ENCODE measurements at places on chromosomes 13 and 19.

DNA sequence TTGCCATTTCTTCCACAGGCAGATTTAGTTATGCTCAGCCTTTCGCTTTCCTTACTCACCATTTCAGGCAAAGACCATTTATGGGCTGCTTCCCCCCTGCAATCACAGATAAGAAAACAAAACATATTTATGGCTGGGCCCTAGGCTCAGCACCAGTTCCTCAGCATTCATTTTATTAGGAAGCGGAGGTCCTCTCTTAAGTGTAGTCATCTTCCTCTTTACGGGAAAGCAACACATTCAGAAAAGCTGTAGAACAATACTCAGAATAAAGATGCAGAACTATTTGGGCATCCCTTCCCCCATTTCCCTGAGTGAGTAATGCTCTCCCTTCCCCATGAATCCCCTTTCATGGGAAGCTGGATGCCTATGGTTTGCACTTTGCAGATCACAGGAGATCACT is 27.9 kb downstream of the FLT1 start:
- DNase-seq = no peak

DNA sequence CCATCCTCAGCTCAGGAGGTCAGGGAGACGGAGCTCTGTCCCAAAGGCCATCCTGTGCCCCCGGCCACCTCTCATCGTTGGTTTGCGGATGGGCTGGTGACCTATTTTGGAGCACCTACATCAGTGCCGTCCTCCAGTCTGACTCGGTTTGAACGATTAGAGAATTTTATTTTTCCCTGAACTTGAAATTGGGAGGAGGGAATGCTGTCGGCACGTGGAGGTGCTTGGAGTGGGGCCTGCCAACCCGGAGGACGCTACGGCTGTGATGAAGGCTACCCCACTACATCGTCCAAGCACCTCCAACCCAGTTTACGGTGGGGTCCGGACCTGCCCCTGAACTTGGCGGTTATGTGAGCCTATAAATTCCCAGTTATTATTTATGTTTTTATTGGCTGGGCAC is 3.0 kb upstream of the ZNF554 start:
- no peak for DNase-seq

DNA sequence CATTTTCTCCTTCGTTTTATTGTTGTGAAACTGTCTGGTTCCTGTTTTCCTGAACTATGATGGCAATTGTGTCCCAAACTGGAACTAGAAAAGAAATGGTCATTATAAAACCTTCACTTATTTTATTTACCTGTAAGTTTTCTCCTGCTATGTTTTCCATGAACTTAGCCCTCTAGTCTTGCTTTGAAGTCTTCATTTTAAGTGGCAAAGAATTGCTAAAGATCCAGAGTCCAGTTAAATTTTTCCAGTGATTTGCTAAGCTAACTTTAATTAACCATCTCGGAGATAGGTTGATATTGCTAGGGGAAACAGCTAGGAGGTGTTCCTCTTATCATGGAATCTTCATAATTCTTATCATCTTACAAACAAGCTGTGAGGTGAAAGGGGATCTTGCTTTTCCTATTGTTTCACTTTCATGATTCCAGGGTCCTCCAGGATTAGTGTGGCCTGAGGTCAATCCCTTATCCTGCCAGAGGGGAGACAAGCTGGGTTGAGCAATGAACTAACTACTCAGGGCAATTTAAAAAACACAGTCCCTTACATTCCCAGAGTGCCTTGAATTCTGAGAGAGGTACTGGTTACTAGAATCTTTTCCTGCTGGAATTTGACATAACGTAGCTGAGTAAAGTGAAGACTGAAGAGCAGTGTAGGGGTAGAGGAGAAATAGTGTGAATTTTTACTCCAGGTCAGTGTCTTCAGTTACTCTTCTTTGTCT is 112.5 kb downstream of the ESD start:
- DNase-seq = no peak

GRCh38 chr19:4124638-4125037 is 716 bp upstream of the MAP2K2 start:
- no peak for DNase-seq

GRCh38 chr19:32924200-32924599 is 47.6 kb downstream of the CEP89 start:
- DNase-seq = no peak

- DNase-seq = no peak
Measured at GRCh38 chr19:49348305-49349189, 13.3 kb downstream of the CD37 start.

DNA sequence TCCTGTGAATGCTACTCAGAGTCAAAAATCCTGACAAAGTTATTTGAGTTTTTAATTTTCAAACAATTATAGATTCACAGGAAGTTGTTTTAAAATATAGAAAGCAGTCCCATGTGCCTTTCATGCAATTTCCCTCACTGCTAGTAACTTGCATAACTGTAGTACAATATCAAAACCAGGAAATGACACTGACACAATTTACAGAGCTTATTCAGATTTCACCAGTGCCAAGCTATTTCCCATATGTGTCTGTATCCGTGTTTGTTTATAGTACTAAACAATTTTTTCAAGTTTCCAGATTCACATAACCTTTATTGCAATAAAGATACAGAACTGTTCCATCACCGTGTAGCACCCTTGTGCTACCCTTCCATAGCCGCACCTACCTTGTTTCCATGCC is 934.6 kb downstream of the PCDH17 start:
- DNase-seq = no peak

- DNase-seq = no peak
Measured at GRCh38 chr19:37953171-37953917, 46.3 kb downstream of the SIPA1L3 start.

DNA sequence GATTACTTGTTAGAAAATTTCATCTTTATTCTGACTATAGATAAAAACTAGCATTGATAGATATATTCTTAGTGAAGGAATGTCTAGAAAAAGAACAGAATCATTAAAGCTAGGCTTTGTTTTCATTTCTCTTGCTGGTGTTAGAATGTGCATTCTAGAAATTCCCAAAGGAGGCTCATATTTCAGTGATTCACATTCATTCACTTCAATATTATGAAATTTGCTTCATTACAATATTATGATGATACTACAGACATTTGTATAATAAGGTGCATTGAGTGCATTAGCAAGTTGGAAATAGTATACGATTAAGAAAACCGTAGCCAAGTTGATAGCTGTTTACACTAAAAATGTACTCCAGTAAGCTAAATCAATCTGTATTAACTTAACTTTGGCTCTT is 70.7 kb upstream of the MYCBP2 start:
- DNase-seq = no peak

- no peak for DNase-seq
Measured at GRCh38 chr13:39910833-39911232, 255.4 kb downstream of the COG6 start.

- no peak for DNase-seq
Measured at GRCh38 chr19:41064974-41065569, 23.2 kb upstream of the CYP2A13 start.

- no peak for DNase-seq
Measured at GRCh38 chr19:34232566-34233481, 21.5 kb upstream of the GARRE1 start.

- no peak for DNase-seq
Measured at GRCh38 chr13:40334616-40335015, 331.8 kb downstream of the FOXO1 start.

GRCh38 chr19:57583104-57583520 is 833 bp upstream of the ZIK1 start:
- DNase-seq = no peak

GRCh38 chr13:46526740-46527139 is 26.2 kb upstream of the LRCH1 start:
- DNase-seq = no peak

GRCh38 chr13:79448413-79448812 is 32.5 kb upstream of the NDFIP2 start:
- DNase-seq = no peak

DNA sequence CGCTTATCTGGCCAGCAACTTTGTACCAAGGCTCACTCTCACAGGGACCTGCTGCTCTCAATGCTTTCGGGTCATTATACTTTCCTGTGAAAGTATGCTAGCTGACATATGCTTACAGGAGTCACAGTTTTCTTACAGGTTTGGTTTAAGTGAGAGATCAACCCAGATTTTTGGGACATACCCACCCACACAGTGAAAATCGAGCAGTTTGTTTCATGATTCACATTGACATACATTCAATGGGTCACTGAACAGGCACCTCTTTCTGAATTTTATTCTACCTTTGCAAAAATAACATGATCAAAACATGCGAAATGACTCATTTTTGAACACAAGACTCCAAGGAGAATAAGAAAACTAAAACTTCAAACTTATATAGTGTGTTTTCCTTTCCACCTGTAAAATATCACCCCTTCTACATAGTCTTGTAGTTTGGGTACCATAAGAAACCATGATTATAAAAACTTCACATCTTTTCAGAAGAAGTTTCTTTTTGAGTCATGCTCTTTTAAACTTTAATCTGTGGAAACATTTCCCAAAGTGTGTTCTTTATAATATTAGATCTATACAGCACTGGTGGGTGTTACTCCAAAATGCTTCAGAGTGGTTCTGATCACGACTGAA is 44.3 kb upstream of the TEX29 start:
- no peak for DNase-seq

- no peak for DNase-seq
Measured at GRCh38 chr13:21225841-21226581, 49.6 kb downstream of the MRPL57 start.

DNA sequence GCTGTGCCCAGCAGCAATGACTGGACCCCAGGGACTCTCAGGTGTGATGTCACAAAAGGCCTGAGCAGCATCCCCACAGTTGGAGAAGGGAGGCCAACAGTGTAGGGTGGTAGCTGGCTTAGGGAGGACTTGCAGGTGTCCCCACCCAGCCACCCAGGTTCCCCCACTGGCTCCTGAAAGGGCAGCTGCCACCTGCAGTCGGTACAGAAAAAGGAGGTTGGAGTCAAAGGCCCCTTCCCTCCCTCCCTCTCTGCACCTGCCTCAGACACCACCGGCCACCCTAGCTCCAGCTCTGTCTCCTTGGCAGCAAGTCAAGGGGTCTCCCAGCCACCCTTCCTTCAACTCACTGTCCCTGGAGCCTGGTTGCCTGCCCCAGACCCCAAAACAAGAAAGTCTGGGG is at the start of gene PCP2:
Gene PCP2 (minus strand): TSS at position 22 of the 400 bp plus-strand sequence. CDS start 262 bp downstream, outside the sequence.
- no peak for DNase-seq

DNA sequence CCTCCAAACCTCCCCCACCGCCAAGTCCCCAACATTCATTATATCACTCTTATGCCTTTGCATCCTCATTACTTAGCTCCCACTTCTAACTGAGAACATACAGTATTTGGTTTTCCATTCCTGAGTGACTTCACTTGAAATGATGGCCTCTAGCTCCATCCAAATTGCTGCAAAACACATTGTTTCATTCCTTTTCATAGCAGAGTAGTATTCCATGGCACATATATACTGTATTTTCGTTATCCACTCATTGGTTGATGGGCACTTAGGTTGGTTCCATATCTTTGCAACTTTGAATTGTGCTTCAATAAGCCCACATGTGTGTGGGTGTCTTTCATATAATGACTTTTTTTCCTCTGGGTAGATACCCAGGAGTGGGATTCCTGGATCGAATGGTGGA is 233.1 kb downstream of the ZNF536 start:
- DNase-seq = no peak

- DNase-seq = peak; percentile 96
Measured at GRCh38 chr19:43934985-43935708, at the start of gene ZNF45. ZNF45 (minus strand) TSS chr19:43935282; CDS start chr19:43922185, 13,097 bp downstream.

DNA sequence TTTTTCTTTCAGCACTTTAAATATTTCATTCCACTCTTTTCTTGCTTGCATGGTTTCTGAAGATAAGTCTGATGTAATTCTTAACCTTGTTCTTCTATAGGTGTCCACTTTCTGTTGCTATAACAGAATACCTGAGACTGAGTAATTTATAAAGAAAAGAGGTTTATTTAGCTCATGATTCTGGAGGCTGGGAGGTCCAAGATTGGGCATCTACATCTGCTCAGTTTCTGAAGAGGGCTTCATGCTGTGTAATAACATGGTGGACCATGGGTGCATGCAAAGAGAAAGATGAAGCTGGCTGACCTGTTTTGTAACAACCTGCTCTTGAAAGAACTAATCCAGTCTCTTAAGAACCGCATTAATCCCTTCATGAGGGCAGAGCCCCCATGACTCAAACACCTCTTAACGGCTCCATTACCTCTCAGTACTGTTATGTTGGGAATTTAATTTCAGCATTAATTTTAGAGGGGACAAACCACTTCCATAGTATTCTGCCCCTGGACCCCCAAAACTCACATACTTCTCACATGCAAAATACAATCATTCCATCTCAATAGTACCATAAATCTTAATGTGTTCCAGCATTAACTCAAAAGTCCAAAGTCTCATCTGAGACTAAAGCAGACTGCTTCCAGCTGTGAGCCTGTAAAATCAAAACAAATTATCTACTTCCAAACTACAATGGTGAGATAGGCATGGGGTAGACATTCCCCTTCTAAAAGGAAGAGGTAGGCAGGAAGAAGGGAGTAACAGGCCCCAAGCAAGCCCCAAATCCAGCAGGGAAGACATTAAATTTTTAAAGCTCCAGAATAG is 9.6 kb upstream of the FGF9 start:
- DNase-seq = no peak

DNA sequence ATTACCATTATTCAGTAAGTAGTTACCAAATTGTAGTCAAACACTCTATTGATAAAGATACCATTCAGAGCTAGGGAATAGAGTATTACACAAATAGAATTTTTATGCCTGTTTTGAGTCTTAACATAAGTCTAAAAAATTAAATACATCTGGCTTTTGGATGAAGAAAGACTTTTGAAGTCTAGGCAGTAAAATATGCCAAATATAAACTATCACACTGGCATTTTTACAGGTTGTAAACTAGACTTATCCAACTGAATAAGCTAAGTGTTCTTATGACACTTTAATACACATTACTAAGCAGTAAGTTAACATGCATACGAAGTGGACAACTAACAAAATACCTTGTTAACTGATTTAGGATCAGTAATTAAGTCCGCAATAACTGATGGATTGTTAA is 108.9 kb downstream of the MAB21L1 start:
- no peak for DNase-seq

DNA sequence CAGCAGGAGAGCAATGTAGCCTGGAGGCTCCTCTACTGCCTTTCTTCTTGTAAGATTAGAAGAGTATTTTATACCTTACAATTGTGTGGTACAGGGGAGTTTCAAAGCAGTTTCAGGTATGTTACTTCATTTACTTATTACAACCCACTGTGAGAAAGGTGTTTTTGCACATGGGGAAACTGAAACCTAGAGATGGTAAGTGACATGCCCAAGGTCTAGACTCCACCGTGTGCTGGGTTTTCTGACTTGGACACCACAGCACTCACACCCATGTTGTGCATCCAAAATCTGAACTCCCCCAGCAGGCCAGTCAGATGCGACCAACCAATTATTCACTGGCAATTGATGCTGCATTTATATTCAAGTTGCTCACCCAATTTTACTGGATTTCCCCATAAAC is 22.8 kb downstream of the ERICH6B start:
- no peak for DNase-seq

GRCh38 chr13:39369161-39369890 is 233.7 kb downstream of the LHFPL6 start:
- no peak for DNase-seq

GRCh38 chr13:110683921-110684320 is 22.0 kb downstream of the CARS2 start:
- DNase-seq = no peak

- peak; percentile 86 for DNase-seq
Measured at GRCh38 chr19:18846862-18847548, 15.2 kb downstream of the UPF1 start.

GRCh38 chr19:13959962-13960862 is 7.9 kb downstream of the DCAF15 start:
- no peak for DNase-seq

Data from right forelimb (tissue), 1 donor.